Hematopoietic multipotent progenitor cell treated with erythropoietin and hydrocortisone succinate and interleukin-3 and kit ligand, for 4 days (in vitro differentiated cells): ENCODE measurements at places on chromosomes 3 and 15.

DNA sequence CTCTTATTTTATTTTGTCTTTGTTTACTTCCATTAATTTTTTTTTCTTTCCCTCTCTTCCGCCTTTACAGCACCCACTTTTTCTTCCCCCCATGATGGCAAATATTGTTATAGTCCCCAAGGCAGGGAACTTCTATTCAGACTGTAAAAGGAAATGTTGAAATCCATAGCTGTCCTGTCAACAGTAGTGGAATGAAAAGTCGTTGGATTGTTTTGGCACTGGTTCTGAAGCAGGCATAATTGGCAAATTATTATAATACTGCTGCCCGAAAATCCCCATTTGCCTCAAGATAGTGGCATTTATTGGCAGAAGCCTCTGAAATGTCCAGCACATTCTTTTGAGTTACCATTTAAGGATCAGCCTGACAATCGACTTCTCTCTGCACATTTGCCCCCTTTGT is 150.6 kb downstream of the TPRG1 start:
- DNase-seq: no peak

GRCh38 chr3:111603679-111604078 is 8.5 kb upstream of the ZBED2 start:
- DNase-seq: no peak

- DNase-seq: peak; percentile 28
Measured at GRCh38 chr3:16147220-16147994, 27.1 kb upstream of the GALNT15 start.

- DNase-seq: peak; percentile 85
Measured at GRCh38 chr3:72938471-72939265, 50.8 kb downstream of the GXYLT2 start.

DNA sequence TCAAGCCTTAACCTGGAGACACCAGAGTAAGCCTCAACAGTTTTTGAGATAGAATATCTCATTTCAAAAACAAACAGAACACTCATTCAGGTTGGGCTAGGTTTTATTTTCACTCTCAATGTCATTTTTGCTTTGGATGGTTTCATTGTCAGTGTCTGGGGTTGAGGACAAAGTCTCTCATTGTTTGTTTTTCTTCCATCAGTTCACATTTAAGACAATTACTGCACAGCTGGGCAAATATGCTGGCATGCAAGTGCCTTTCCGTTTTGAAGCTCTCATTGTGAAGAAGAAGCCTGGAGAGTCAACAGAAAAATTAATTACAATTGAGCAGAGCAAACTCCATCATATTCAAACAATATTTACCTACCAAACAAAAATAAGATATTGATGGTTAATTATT is 1050.0 kb downstream of the TBL1XR1 start:
- no peak for DNase-seq

DNA sequence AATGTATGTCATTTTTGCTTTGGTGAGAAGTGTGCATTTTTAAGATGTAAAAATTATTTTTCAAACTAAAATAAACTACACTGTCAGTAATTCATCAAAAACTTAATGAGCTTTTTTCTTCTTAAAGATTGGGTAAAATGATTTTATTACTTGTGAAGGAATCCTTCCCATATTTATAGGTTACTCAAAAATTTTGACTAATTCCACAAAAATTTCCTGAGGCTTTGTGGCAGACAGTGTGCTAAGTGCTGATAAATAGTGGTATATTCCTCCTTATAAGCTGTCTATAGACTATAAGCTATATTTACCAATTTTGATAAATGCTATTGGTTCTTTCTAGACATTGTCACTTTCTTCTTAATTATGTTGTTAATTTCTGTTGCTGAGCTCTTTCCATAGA is 284.5 kb upstream of the SEMA6D start:
- DNase-seq: no peak

DNA sequence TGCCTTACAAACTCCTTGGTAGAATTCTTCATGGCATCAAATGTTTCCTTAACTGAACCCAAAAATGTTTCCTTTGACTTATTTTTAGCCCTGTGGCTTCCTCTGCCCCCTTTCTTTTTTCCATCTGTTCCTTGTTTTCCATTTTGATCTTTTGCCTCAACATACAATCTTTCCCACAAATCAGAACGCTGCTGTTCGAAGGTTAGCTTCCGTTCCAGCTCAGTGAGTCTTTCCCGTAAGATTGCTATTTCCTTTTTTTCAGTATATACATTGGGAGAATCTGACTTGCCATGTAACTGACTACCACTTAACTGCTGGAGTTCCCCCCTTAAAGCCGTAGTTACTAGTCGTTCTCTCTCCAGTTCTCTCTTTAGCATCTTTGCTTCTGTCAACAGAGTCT is 41.2 kb downstream of the PIGB start:
- no peak for DNase-seq

GRCh38 chr3:153165261-153165681 is 3.2 kb downstream of the RAP2B start:
- peak; percentile 81 for DNase-seq

GRCh38 chr15:62553911-62554563 is 389.0 kb upstream of the C2CD4B start:
- DNase-seq: peak; percentile 17

DNA sequence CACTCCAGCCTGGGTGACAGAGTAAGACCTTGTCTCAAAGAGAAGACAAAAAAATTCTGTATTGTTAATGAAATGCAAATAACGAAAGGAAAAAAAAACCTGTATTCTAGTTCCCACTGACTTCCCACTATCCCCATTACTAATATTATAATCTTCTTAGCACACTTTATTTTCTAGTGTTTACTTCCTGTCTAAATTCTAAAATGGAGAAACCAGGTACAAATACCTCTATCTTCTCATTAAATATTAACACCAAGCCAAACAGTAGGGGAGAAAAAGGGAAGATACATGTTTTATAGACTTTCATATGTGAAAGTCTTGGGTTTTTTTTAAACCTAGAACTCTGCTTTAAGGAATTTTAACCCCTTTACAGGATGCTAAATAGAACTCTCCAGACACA is 55.3 kb upstream of the PLXND1 start:
- DNase-seq: no peak

- no peak for DNase-seq
Measured at GRCh38 chr15:87722941-87723691, 533.4 kb downstream of the NTRK3 start.

- DNase-seq: no peak
Measured at GRCh38 chr3:183202004-183202722, 39.6 kb upstream of the LAMP3 start.

GRCh38 chr3:134235577-134236076 is 15.0 kb downstream of the RYK start:
- DNase-seq: no peak

- DNase-seq: peak; percentile 21
Measured at GRCh38 chr3:142886940-142887339, 1.9 kb downstream of the PCOLCE2 start.

DNA sequence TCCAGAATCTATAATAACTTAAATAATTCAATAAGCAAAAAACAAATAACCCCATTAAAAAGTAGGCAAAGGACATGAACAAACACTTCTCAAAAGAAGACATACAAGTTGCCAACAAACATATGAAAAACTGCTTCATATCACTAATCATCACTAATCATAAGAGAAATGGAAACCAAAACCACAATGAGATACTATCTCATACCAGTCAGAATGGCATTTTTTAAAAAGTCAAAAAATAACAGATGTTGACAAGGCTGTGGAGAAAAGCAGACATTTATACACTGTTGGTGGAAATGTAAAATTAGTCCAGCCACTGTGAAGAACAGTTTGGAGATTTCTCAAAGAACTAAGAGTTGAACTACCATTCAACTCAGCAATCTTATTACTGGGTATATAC is 19.5 kb upstream of the ZMAT3 start:
- peak; percentile 36 for DNase-seq

DNA sequence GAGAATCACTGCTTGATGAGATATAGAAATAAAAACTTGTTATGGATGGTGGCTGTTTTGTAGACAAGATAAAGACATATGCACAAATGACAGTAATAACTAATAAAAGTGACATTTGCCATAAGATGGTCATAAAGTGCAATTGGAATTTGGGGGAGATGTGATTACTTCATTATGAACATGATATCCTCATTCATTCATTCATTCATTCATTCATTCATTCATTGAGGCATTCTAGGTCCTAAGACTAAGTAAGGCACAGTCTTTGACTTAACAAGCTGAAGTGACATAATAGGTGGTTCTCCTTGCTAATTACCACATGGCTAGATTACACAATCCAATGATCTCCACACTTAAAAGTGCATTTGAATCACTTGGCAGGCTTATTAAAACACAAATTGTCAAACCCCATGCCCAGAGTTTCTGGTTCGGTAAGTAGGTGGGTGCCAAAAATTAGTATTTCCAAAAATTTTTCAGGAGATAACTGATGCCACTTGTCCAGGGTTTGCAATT is 18.9 kb downstream of the RAP2B start:
- DNase-seq: peak; percentile 40

- no peak for DNase-seq
Measured at GRCh38 chr3:43331381-43331780, 45.0 kb downstream of the SNRK start.

DNA sequence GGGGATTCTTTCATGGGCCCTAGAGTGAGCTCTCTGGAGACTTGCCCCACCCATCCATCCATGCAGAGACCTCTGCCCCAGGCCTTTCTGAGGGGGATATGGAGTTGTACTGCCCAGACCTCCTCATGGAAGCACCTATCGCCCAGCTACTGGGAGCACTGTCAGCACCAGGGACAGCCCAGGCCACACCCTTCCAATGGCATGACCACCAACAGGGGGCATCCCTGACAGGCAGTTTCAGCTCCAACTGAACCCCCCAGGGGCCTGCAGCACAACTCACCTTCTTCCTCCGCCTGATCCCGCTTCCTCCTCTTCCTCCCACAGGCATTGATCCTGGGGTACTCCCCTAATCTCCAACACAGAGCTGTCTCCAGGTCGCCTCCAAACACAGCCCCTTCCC is 21.8 kb downstream of the MRPS11 start:
- DNase-seq: no peak

DNA sequence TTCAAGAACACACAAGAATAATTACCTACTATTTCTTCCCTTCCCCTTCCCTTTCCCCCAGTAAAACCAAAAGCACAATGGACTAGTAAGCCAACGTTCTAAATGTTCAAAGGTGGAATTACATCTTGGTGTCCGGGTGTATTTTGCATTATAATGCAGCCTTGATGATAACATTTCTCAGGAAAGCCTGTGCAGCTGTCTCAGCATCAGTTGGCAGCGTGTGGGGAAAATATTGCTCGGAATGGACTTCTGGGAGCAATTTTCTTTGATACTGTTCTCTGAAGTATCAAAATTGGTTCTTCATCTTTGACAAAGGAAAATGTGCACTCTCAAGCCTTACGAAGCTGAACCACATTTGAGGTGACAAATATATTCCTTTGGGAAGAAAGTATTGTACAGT is 198.9 kb downstream of the AGBL1 start:
- DNase-seq: no peak

GRCh38 chr3:146519810-146520209 is 24.6 kb downstream of the PLSCR1 start:
- no peak for DNase-seq

- no peak for DNase-seq
Measured at GRCh38 chr3:53223541-53223966, 32.3 kb downstream of the TKT start.

- peak; percentile 41 for DNase-seq
Measured at GRCh38 chr15:101033801-101034200, 114.6 kb downstream of the LRRK1 start.

- DNase-seq: no peak
Measured at GRCh38 chr15:86337071-86337470, 257.4 kb downstream of the AGBL1 start.

DNA sequence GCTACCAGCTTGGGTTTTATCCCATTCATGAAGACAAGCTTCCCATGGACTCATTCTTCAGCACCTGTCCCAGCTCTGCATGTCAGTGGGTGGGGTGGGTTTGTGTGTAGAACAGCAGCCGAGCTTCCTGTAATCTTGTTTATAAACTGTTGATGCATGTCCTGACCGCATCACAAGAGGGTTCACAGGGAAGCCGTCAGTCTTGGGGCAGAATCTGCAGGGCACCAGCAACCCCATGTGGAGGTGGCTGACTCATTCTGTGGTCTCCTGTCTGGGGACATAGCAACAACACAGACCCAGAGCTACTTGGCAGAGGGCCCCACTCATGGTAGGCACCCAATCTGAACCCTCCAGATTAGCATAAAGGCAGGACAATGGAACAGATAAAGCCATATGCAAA is 35.6 kb downstream of the DAPK2 start:
- peak; percentile 99 for DNase-seq

- DNase-seq: peak; percentile 61
Measured at GRCh38 chr3:42164656-42165055, 73.5 kb downstream of the TRAK1 start.

- no peak for DNase-seq
Measured at GRCh38 chr3:63795438-63795837, 23.7 kb upstream of the C3orf49 start.

GRCh38 chr3:173268781-173269180 is 127.7 kb upstream of the SPATA16 start:
- no peak for DNase-seq

GRCh38 chr3:141386611-141387111 is 18.4 kb downstream of the ZBTB38 start:
- no peak for DNase-seq

- DNase-seq: no peak
Measured at GRCh38 chr3:167246252-167246651, 133.8 kb downstream of the ZBBX start.

DNA sequence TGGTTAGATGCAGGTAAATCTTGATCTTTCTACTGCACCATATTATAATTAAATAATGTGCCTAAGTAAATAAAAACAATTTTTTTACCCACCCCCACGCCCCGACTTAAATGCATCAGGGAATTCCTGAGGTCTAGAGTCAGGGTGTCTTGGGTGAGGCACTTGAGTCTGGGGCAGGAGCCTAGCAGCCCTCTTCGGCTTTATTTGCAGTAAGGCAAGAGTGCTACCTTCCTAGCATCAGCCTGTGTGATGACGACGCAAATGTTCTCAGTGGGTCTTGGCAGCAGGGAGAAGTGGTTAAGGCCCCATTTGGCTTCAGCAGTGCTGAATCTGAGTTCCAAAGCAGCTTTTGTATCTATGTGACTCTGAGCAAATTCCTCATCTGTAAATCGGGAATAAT is 88.7 kb downstream of the POLR2M start:
- DNase-seq: no peak

- DNase-seq: no peak
Measured at GRCh38 chr3:187830181-187830580, 84.9 kb upstream of the BCL6 start.
